ENCODE measurements at places on chromosomes 5 and 9.

DNA sequence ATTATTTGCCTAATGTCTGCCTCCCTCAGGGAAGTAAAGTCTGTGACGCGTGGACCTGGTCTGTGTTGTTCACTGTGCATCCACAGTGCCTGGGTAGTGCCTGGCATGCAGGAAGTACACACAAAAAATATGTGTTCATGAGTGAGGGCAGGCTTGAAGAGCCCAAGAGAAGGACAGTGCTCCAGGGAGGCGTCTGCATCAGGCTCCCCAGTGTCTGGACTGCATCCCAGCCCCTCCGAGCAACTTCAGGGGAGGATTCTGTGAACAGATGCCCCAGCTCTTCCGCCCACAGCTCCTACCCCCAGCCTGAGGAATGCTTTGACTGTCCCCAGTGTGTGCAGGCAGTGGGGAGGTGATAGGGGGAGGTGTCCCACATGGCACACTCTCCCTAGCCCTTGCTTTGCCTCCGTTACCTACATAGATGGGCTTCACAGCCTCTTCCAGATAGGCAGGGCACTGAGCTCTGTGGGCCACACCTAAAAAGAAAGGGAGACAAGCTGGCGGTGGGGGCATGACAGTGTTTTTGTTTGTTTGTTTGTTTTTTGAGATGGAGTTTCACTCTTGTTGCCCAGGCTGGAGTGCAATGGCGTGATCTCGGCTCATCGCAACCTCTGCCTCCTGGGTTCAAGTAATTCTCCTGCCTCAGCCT is 25.4 kb downstream of the IRF1 start:
- no peak for DNase-seq

GRCh38 chr9:70435948-70436347 is 21.5 kb upstream of the KLF9 start:
- no peak for DNase-seq

DNA sequence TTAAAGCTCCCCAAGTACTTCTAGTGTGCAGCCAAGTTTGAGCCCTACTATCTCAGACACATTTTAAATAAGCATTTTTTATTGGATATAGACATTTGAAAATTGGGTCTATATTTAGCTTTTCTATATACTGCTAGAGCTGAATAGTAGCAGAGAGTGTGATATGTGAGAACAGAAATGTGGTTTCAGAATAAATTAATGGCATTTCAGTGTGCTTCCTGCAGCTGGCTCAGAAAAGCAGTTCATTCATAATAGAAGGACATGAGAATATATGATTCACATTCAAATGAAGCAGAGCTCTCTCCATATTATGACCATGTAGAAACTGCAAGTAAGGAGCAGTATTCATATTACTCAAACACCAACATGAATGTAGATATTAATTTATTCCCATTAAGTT is 464.0 kb downstream of the PTPRD start:
- no peak for DNase-seq

DNA sequence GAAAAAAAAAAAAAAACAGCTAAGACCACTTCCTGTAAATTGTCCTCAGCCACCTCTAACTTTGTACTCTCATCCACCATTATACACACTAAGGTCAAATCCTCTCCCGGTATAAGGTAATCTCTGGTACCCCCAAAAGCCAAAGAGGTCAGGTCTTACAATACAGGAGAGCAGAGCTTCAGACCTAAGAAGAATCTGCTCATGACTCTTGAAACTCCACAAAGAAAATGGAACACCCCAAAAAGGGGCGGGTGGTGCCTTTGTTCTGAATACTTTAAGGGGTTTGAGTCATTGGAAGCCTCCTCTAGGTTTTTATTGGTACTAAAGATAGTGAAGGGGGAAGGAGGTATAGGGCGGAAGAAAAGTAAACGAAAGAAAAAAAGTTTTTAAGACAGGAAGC is 69.8 kb downstream of the COL15A1 start:
- DNase-seq = no peak

- DNase-seq = no peak
Measured at GRCh38 chr9:107044872-107045271, 181.9 kb downstream of the ZNF462 start.

DNA sequence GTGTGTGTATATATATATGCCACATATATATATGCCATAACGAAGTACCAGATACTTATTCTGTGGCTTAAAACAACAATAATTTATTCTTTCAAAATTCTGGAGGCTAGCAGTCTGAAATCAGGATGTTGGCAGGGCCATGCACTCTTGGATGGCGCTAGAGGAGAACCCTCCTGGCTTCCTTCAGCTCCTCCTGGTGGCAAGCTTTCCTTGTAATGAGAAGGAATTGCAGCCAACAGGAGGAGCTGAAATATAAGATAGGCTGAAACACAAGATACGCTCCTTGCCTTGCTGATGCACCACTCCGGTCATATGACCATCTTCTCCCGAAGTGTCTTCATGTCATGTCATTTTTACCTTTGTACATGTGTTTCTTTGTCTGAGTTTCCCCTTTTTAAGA is 368.1 kb upstream of the CTNND2 start:
- DNase-seq = no peak

GRCh38 chr5:71910741-71911140 is 191.7 kb downstream of the CARTPT start:
- DNase-seq = no peak

DNA sequence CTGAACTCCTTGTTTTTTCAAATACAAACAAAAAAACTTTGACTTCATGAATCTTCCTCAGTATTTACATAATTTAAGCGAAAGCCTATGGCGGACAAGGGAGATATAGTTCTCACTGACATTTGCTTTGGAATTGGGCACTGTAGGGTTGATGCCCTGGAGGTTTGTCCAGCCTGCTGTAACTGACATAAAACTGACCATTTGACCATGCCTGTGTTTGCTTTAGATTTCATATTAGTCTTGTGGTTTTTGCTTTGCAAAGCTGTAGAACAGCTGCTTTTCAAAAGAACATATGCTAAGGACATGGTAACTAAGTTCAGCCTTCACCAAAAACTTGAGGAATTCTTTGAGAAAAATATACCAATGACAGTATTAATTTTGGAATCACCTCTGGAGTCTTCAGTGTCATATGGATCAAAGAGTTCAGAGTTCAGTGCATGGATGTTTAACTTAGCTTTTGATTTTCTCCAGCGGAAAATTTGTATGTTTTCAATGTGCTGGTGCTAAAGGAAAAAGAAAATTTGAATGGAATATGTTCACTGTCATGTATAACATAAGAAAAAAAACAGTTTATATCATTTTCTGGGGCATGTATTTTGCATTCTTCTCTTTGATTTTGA is 1013.1 kb downstream of the NR2F1-AS1 start:
- DNase-seq = no peak

- DNase-seq = no peak
Measured at GRCh38 chr9:133979921-133980863, 11.9 kb downstream of the VAV2 start.

GRCh38 chr5:119290161-119290569 is 65.7 kb upstream of the TNFAIP8 start:
- DNase-seq = peak; percentile 88

GRCh38 chr5:132708645-132709044 is 28.7 kb downstream of the KIF3A start:
- DNase-seq = no peak

DNA sequence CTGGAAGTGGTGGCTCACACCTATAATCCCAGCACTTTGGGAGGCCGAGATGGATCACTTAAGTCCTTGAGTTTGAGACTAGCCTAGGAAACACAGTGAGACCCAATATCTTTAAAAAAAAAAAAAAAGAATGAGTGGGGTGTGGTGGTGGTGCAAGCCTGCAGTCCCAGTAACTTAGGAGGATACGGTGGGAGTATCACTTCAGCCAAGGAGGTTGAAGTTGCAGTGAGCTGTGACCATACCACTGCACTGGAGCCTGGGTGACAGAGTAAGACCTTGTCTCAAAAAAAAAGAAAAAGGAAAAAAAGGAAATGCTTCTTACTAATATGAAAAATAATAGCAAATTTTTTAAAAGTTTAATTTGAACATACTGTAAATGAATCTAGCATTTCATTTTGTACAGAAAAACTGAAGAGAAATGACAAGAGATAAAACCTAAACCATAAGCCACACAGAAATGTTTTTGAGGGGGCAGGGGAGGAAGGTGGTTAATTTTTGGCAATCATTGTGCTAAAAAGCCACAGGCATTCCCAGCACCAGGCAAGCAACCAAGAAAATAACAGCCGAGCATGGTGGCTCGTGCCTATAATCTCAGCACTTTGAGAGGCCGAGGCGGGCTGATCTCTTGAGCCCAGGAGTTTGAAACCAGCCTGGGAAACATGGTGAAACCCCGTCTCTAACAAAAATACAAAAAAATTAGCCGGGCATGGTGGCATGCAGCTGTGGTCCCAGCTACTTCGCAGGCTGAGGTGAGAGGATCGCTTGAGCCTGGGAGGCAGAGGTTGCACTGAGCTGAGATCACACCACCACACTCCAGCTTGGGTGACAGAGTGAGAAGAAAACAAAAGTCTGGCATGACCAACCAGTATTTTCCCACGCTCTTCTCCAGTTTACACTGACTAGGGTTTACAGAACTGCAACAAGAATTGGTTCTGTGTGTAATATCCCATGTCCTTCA is 114.5 kb upstream of the NR5A1 start:
- DNase-seq = no peak

DNA sequence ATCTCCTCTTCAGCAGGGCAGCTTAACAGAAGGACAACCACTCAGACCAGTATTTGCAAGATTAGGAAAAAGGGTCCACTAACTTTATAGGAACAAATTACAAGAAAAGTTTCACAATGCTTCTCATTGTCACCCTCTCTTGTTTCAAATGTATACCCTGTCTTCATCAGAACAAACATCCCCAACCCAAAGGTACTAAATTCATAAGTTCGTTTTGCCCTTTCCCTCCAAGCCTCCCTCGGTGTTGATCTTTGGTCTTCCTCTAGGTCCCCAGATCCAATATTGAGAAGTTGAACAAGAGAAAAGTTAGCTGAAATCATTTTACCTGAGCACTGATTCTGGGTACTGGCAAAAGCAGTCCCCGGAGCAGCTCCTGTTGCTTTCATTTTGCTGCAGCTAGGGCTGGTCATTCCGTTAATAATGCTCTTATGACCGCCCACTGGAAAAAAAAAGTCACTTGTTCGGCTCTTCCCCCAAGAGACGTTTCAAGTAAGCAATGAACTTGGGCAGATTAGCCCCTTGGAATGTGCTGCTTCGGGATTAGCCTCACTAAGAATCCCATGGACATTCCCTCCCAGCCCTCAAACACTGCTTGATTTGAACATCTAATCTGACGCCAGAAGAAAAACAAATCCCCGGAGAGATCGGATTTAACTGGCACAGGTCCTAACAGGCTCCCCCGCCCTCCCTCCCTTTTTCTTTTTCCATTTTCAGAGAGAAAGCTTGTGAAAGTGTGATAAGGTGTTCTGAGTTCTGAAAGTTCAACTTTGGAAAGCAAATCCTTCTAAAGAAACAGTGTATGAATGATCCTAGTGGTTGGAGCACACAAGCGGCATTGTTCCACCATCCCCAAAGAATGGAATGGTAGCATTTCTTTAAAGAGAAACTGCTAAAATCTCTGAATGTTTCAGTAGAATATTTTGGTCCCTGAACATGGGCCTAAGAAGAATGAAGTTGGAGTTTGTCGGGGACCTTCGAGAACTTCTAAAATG is 252.5 kb downstream of the TRPM3 start:
- no peak for DNase-seq

GRCh38 chr5:64210866-64211265 is 45.2 kb downstream of the RNF180 start:
- no peak for DNase-seq

GRCh38 chr5:172713113-172713808 is 57.7 kb downstream of the DUSP1 start:
- DNase-seq = peak; percentile 49

- peak; percentile 69 for DNase-seq
Measured at GRCh38 chr9:764105-764524, 77.4 kb upstream of the DMRT1 start.

DNA sequence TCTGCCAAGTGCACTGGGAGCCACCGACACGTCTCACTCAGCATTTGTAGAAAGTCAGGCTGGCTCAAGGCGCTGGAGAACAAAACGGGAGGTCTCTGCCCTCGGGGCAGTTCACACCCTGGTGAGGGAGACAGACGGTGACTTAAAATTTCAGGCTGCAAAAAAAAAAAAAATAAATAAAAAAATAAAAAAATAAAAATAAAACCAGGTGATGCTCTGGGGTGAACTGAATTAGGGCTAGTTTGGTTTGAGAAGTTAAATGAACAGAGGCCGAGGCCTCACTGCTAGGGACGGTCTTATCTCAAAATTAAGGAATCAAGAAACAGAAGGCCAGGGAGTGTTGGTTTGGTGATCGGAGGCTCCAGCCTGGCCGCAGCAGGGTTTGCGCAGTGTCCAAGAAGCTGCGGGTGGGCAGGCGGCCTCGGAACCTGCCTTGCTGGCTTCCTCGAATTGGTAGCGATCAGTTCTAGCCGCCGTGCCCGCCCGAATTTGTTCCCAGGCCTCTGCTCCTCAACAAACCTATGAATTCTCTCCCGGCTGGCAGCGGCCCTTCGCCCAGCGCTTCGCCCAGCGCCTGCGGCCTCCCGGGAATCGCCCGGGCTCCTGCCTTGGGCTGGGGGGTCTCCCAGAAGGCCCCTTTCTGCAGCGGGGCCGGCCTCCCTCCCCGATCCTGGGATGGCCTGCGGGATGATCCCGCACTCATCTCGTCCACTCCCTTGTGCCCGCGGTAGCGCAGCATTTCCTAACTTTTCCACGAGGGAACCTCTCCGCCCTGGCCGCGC is 1.5 kb downstream of the NKX2-5 start:
- no peak for DNase-seq

DNA sequence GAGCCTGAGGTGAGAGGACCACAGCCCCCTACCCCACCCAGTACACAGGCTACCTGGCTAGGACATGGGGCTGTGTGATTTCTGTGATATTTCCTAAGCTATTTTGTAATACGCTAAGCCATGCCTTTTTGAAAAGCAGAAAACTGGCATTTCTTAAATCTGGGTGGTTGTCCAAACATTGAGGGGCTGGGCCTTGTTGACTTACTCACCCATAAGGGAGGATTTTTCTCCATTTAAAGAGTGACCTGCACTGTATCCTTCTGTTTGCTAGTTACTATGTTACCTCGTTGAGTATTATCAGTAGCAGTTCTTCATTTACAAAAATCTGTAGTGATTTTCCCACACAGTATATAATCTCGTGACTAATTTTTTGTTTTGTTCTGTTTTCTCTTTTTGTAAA is 117.5 kb upstream of the OTULINL start:
- DNase-seq = no peak

DNA sequence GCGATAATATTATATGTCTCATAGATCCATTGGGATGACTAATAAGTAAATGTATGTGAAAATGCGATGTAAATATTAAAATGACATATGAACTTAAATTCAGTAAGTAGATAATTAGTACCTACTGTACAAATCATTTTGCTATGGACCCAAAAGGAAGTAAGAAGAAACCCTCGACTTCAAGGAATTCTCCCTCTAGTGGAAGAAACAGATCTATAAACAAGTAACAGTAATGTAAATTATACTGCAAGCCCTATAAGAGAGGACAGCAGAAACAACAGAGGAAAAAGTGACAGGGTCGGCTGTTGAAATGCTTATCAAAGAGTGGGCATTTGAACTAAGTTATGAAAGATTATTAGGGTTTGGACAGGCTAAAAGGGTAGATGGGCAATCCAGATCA is 320.3 kb downstream of the DMAC1 start:
- no peak for DNase-seq
